ENCODE measurements at places on chromosomes 12 and 14.
A peak's percentile ranks its signal among the peaks of the same experiment; 100 is the strongest.

DNA sequence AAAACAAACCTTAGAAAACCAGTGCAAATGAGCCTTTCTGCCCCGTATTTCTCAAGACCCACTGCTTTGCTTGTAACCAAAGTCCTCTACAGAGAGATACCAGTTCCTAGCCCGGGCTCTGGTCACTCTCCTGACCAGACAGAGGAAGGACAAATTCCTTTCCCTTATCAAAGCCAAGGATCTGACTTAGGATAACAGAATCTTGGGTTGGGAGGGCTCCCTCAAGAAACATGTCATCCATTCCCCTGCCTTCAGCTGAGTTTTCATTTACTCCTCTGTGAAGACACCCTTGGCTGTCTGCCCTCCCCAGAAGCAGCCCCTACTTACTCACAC, 116.0 kb upstream of the PARP11 start:
- H3K4me1 ChIP-seq = no peaks in the 10 kb centered on the region
- H3K27ac ChIP-seq = no peak overlapping the region
- H3K27me3 ChIP-seq = no peaks in the 10 kb centered on the region

DNA sequence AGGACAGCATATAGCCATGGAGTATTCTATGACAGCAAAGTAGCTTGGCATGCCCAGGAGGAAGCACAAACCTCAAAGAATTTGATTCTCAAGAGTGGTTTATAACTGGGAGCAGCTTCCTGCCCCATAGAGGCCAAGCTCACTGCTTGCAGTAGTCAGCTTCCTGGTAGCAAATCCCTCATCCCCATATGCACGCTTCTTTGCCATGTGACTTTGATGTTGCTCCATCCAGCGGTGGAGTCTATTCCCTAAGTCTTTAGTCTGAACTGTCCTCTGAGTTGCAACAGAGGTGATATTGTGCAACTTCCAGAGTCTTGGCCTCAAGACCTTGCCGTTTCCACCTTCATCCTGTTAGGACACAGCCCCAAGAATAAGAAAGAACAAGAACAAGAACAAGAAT, 996.8 kb upstream of the TMEM132C start:
- H3K27me3 ChIP-seq = no peaks in the 10 kb centered on the region
- H3K4me1 ChIP-seq = no peaks in the 10 kb centered on the region
- H3K36me3 ChIP-seq = no peaks in the 10 kb centered on the region

- no peak for DNase-seq
- no peaks in the 10 kb centered on the region for H3K27me3 ChIP-seq
- no peak within 1 kb of the TSS for H3K27ac ChIP-seq
- H3K4me1 ChIP-seq = peaks cover 1% of the 10 kb centered on the region
These were observed at the start of gene KSR2 for GRCh38 chr12:117968826-117969659. Gene KSR2, minus strand, starts transcription at chr12:117968990. Its CDS starts 735 bp downstream, at chr12:117968255.

- no peak for DNase-seq
- H3K27ac ChIP-seq = no peak overlapping the region
- H3K4me1 ChIP-seq = no peaks in the 10 kb centered on the region
- no peak overlapping the region for H3K4me3 ChIP-seq
- H3K36me3 ChIP-seq = no peaks in the 10 kb centered on the region
These were observed 86.2 kb upstream of the VASH1 start for GRCh38 chr14:76675046-76675445.

DNA sequence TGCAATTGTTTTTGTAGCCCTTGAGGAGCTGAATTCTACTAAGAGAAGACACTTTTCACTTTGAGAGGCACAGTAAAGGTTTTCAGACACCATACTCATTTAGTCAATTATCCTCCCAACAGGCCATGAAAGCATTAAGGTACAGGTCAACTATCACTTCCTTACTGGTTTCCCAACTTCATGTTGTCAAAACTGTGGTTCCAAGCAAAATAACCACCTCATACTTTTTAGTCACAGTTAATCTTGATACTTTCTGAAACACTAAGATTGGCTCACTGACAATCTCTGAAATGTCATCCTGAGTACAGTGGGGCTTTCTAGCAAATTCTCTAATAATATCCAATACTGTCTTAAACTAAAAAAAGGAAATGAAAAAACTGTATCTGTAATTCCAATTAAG, 71.7 kb downstream of the SLC2A13 start:
- H3K27ac ChIP-seq = no peak overlapping the region
- H3K36me3 ChIP-seq = no peaks in the 10 kb centered on the region
- no peaks in the 10 kb centered on the region for H3K4me1 ChIP-seq
- no peak overlapping the region for H3K4me3 ChIP-seq

GRCh38 chr12:128644664-128645296, 179.0 kb downstream of the SLC15A4 start:
- H3K27ac ChIP-seq = no peak overlapping the region
- H3K27me3 ChIP-seq = no peaks in the 10 kb centered on the region
- H3K4me1 ChIP-seq = no peaks in the 10 kb centered on the region
- DNase-seq = no peak
- H3K4me3 ChIP-seq = no peak overlapping the region

DNA sequence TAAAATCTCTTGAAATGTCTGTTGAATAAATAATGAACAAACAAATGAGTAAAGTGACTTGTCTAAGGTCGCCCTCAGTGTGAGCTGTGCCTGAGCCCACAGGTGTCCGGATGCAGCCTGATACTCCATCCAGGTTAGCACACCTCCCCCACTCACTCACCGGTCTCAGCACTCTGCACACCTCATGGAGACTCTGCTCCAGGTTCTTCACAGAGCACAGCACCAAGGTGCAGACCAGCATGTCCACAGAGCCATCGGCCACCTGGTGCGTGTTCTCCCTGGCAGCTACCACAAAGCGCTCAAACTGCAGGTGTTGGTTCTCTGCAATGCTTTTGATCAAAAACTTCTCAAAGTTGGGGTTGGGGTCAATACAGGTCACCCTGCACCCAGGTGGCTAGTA, 4.1 kb upstream of the KRT7 start:
- H3K4me3 ChIP-seq = no peak overlapping the region
- no peak for DNase-seq
- peaks cover 7% of the 10 kb centered on the region for H3K4me1 ChIP-seq

- no peaks in the 10 kb centered on the region for H3K27me3 ChIP-seq
- no peak overlapping the region for H3K4me3 ChIP-seq
- H3K27ac ChIP-seq = no peak overlapping the region
- H3K36me3 ChIP-seq = no peaks in the 10 kb centered on the region
These were observed 327.3 kb upstream of the TMTC1 start for GRCh38 chr12:30110958-30111586.

- H3K4me3 ChIP-seq = no peak overlapping the region
- H3K27me3 ChIP-seq = no peaks in the 10 kb centered on the region
- no peak overlapping the region for H3K27ac ChIP-seq
- H3K4me1 ChIP-seq = no peaks in the 10 kb centered on the region
- DNase-seq = no peak
- no peaks in the 10 kb centered on the region for H3K36me3 ChIP-seq
These were observed 13.8 kb upstream of the DGLUCY start for GRCh38 chr14:91100102-91100501.

DNA sequence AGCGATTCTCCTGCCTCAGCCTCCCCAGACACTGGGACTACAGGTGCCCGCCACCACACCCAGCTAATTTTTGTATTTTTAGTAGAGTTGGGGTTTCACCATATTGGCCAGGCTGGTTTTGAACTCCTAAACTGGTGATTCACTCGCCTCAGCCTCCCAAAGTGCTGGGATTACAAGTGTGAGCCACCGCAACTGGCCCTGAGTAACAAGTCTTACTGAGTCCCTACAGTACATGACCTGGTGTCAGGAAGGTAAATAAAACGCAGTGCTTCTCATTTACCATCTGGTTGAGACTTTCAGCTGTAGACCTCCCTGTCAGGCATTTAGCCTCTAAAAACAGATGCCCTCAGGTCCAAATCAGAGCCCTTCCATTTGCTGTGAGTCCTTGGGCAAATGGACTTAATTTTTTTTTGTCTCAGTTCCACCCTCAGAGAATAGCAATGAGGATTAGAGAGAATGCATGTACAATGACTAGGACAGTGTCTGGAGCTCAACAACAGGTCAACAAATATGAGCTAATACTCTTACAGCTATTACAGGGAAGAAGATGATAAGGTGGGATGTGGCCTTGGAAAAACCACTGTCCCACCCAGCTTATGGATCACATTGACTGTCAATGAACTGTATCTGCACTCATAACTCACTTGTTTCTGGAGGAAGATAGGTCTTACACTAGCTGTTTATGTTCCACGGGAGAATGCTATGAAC, 70.5 kb downstream of the PHLDA1 start:
- no peaks in the 10 kb centered on the region for H3K27me3 ChIP-seq
- H3K27ac ChIP-seq = no peak overlapping the region
- no peak for DNase-seq
- H3K4me1 ChIP-seq = no peaks in the 10 kb centered on the region

- DNase-seq = peak; percentile 43
- peaks cover 2% of the 10 kb centered on the region for H3K4me1 ChIP-seq
These were observed 1.1 kb downstream of the GALNT16 start for GRCh38 chr14:69260861-69261564.

- H3K4me1 ChIP-seq = peaks cover 5% of the 10 kb centered on the region
- H3K27ac ChIP-seq = no peak overlapping the region
- no peak overlapping the region for H3K4me3 ChIP-seq
- no peaks in the 10 kb centered on the region for H3K36me3 ChIP-seq
These were observed 1.5 kb upstream of the BEGAIN start for GRCh38 chr14:100588671-100589070.

GRCh38 chr14:68771631-68772030, 21.2 kb downstream of the ZFP36L1 start:
- no peaks in the 10 kb centered on the region for H3K27me3 ChIP-seq
- H3K4me3 ChIP-seq = no peak overlapping the region
- DNase-seq = no peak
- no peaks in the 10 kb centered on the region for H3K36me3 ChIP-seq

- no peaks in the 10 kb centered on the region for H3K36me3 ChIP-seq
- no peak overlapping the region for H3K27ac ChIP-seq
- DNase-seq = no peak
- no peak overlapping the region for H3K4me3 ChIP-seq
These were observed 860.9 kb upstream of the MDGA2 start for GRCh38 chr14:48536318-48536717.

- DNase-seq = peak; percentile 79
- peak within 1 kb of the TSS; percentile 57 for H3K27ac ChIP-seq
- peak within 1 kb of the TSS; percentile 49 for H3K4me3 ChIP-seq
- H3K27me3 ChIP-seq = no peaks in the 10 kb centered on the region
- peaks cover 3% of the 10 kb centered on the region for H3K4me1 ChIP-seq
These were observed at the start of gene RPL6 for GRCh38 chr12:112409064-112409905. Gene RPL6, minus strand, starts transcription at chr12:112409605. Its CDS starts 949 bp downstream, at chr12:112408656.

DNA sequence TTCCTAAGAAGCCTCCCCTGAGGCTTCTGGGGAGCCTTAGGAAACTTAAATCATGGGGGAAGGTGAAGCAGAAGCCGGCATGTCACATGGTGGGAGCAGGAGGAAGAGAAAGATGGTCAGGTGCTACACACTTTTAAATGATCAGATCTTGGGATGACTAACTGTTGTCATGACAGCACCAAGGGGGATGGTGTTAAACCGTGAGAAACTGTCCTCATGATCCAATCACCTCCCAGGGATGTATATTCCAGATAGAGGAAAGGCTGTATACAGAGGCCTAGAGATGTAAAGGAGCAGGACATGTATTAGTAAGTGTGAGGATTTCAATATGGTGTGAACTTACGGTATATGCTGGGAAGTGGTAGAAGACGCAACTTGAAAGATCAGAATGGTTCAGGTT, 121.1 kb downstream of the CAND1 start:
- H3K27me3 ChIP-seq = no peaks in the 10 kb centered on the region
- no peak overlapping the region for H3K4me3 ChIP-seq
- no peak for DNase-seq

GRCh38 chr12:2082321-2082720, 29.5 kb downstream of the CACNA1C start:
- no peaks in the 10 kb centered on the region for H3K27me3 ChIP-seq
- no peak overlapping the region for H3K4me3 ChIP-seq
- H3K4me1 ChIP-seq = no peaks in the 10 kb centered on the region
- no peaks in the 10 kb centered on the region for H3K36me3 ChIP-seq

DNA sequence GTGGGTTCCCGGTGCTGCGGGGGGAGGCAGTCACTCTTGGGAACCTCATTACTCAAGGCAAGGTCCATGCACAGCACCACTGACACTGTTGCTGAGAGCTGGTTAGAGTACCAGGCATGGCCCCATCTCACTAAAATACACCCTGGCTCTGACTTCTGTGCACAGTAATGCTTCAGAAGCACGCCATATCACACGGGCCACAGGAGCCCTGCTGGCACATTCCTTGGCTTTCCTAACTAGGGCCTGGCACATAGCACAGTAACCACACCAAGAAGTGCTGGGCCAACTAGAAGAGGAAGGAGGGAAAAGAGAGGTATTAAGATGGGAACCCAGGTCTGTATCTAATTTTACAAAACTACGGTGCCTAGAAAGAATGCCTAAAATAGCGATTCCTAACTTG, 13.5 kb upstream of the RAB35 start:
- no peak overlapping the region for H3K4me3 ChIP-seq
- H3K4me1 ChIP-seq = no peaks in the 10 kb centered on the region
- H3K36me3 ChIP-seq = peaks cover 3% of the 10 kb centered on the region
- no peak for DNase-seq
- no peaks in the 10 kb centered on the region for H3K27me3 ChIP-seq

GRCh38 chr12:127516467-127516866, 750.5 kb upstream of the TMEM132C start:
- no peaks in the 10 kb centered on the region for H3K27me3 ChIP-seq
- no peak overlapping the region for H3K4me3 ChIP-seq
- no peaks in the 10 kb centered on the region for H3K36me3 ChIP-seq
- H3K27ac ChIP-seq = no peak overlapping the region
- no peak for DNase-seq

DNA sequence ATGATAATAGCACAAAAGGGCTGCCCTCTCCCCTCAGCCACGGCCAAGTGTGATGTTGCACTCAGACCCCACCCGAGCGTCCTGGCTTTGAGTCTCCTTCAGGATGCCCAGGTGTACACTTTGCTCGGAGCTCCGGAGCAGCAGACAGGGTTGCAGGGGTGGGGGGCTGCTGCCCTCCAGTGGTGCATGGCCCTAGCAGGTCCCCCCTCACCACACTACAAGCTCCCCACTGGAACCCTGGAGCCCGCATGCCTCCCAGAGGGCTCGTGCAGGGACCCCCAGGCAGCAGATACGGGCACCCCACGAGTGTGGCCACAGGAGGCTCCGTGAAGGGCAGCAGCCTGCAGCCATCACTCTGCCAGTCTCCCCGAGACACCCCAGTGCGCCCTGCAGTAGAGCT, 69.9 kb upstream of the C14orf180 start:
- no peak for DNase-seq
- no peaks in the 10 kb centered on the region for H3K4me1 ChIP-seq
- H3K27me3 ChIP-seq = no peaks in the 10 kb centered on the region

DNA sequence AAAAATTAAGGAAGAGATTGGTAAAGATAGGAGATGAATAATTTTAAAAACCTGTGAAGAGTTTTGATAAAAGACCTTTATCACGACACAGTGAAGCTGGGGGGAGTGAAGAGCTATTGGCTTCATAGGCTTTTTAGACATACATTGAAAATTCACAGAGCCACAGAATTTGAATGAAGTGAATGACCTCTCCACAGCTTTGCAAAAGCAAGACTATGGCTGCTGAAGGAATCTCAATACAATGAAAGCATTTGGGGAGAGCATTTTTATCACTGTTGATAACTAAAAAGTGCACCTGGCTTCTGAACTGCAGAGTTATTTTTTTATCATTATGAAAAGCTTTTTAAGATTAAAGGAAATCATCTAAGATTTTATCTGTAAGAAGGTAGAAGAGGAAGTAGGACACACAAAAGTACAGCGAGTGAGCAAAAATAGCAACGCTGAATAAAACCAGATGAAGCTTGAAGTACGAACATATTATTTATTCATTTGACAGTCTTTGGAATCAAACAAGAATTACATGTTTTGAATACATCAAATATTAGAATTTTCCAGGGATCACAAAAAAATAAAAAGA, 317.5 kb downstream of the KCNC2 start:
- no peaks in the 10 kb centered on the region for H3K36me3 ChIP-seq
- H3K4me3 ChIP-seq = no peak overlapping the region
- no peaks in the 10 kb centered on the region for H3K4me1 ChIP-seq
- no peak for DNase-seq
- H3K27me3 ChIP-seq = no peaks in the 10 kb centered on the region

Measured in ovary (tissue), 10 donors.